Chondrocyte (in vitro differentiated cells): ENCODE measurements at places on chromosomes 13 and 19. TPM values are rescaled to one million over a fixed set of nuclear protein-coding genes. Genes with fewer than 3 reads are reported as not detected.

GRCh38 chr19:37966211-37966661 lies 59.2 kb downstream of the SIPA1L3 start:
- DNase-seq, result peak; percentile 75

- DNase-seq, result no peak
Observed at GRCh38 chr13:113792236-113792770, 33.3 kb downstream of the TMEM255B start.

GRCh38 chr19:18865106-18865972 lies 30.6 kb downstream of the CERS1 start:
- no peak for DNase-seq

DNA sequence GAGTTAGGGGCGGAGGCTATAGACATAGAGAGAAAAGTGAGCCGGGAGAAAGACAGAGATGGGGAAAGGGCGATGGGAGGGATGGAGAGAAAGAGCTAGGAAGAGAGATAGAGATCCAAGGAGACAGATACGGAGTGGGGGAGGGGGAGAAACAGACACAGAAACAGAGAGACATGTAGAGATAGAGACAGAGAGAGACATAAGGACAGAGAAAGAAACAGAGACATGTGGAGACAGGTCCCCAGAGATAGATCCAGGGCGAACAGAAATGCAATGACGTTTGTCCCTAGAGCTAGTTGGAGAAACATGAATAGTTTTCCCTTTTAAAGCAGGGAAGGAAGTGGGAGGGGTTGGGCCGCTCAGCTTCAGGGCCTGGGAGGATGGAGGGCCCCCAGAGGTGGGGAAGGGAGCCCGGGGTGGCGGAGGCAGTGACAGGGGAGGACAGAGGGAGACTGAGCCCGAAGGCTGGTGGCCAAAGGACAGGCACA lies 4.6 kb downstream of the PPP1R14A start:
- DNase-seq, result no peak

DNA sequence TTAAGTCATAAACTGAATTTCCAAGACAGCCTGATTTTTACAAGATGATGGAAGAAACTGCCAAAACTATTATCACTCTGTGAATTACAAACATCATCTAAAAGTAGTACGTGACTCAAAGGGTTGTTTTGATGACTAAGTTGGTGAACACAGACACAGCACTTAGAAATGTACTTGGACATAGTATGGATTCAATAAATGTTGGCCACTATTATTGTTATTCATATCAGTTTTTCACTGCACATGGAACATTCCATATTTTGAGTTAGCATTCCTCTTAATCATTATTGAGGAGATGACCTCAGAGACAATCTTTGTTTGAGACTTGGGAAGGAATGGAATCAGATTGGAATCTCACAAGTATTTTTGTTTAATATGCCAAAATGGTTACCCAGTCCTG lies 172.9 kb downstream of the OXGR1 start:
- no peak for DNase-seq

- no peak for DNase-seq
Observed at GRCh38 chr13:52070929-52071523, 46.5 kb downstream of the UTP14C start.

GRCh38 chr13:86681223-86681622 lies 882.0 kb upstream of the SLITRK6 start:
- no peak for DNase-seq

DNA sequence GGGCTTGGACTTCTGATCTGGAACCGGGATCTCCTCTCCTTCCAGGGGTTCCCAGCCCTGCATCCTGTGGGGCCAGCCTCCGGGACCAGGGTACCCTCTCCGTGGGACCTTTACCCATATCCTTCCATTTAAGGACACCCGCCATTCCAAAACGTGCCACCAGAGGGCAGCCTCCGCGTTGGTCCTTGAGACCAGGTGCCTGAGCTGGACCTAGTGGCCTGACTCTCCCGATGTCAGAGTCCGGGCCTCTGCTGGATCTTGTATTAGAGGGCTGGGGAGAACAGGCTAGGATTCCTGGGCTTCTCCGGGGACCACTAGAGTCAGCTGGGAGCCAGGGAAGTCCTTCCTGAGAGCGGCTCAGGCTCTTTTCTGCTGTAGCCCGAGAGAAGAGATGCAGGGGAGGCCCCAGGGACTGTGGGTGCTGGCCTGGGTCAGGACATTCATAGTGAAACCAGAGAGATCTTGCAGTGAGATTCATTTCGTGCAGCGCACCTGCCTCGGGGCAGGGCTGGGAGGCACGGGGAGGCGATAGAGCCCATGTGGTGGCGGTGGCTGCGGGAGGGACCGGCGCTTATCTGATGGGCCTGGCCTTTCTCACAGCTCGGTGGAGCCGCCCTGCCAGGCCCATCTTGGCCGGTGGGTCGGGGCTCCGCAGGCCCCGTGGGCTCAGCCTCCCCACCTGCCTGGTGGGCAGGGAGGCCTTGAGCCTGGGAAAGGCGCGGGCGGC lies 9.8 kb upstream of the SLC7A10 start:
- DNase-seq, result no peak

DNA sequence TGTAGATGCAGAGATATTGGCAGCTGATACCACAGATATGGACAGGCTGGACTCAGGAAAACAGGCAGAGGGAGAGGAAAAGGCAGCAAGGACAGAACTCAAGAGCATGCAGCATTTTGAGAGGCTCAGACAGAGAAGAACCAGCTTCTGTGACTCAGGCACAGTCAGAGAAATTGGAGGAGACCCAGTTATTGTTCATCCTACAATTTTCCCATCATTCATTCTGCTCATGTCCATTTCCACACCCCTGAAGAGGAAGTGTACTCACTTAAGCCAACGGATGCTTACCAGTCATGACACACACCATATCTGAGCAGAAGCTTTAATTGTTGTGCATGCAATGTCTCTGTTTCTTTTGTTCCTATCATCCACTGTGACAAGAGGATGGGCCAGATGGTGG lies 359.8 kb upstream of the HTR2A start:
- DNase-seq, result no peak

DNA sequence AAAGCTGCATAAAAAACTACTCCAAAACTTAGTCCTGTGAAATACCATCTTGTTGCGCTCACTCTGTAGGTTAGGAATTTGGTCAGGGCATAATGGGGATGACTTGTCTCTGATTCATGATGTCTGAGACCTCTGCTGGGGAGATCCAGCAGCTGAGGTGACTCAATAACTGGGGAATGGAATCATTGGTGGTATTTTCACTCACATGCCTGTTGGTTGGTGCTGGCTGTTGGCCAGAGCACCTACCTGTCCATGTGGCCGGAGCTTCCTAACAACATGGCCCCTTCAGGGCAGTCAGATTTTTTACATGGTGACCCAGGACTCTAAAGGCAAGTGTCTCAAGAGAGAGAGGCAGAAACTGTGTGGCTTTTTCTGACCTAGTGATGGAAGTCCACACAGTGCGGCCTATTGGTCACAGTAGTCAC lies 7.4 kb upstream of the ESD start:
- no peak for DNase-seq

DNA sequence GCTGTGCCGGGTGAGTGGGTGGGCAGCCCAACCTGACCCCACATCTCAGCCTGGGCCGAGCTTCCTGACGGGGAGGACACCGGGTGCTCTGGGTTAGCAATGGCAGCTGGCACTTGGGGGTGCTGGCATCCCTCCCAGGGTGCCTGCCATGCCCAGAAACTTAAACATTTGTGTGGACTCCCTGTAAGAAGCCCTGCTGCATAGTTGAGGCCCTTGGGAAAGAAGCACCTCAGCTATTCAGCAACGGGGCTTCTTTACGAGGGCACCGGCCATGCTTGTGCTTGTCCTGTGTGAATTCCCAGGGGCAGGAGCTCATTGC lies 33.8 kb upstream of the MEDAG start:
- DNase-seq, result no peak

GRCh38 chr13:102452836-102453235 lies 51.0 kb upstream of the FGF14 start:
- no peak for DNase-seq

GRCh38 chr13:56563663-56564062 lies 577.1 kb upstream of the PRR20A start:
- DNase-seq, result no peak

GRCh38 chr19:32570081-32570785 lies 10.8 kb upstream of the PDCD5 start:
- DNase-seq, result no peak

DNA sequence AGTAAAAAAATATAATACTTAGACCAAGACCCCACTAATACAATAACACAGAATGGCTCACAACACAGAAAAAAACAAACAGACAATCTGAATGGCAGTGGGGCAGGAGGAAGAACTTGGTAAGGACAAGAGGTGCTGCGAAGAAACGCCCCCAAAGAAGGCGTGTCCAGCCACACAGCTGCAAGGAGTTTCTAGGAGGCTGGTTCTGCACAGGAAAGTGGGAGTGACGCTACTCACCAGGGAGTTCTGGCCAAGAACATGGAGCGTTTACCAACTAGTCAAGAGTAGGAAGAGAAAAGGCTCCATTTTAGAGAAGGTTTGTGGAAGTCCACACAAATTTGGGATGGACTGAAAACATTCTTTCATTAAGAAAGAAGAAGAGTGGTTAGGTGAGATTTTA lies 95.3 kb upstream of the SLC15A1 start:
- no peak for DNase-seq

GRCh38 chr13:33446821-33447725 lies 161.5 kb upstream of the STARD13 start:
- no peak for DNase-seq

- DNase-seq, result no peak
Observed at GRCh38 chr13:97141564-97142005, 80.5 kb upstream of the MBNL2 start.

DNA sequence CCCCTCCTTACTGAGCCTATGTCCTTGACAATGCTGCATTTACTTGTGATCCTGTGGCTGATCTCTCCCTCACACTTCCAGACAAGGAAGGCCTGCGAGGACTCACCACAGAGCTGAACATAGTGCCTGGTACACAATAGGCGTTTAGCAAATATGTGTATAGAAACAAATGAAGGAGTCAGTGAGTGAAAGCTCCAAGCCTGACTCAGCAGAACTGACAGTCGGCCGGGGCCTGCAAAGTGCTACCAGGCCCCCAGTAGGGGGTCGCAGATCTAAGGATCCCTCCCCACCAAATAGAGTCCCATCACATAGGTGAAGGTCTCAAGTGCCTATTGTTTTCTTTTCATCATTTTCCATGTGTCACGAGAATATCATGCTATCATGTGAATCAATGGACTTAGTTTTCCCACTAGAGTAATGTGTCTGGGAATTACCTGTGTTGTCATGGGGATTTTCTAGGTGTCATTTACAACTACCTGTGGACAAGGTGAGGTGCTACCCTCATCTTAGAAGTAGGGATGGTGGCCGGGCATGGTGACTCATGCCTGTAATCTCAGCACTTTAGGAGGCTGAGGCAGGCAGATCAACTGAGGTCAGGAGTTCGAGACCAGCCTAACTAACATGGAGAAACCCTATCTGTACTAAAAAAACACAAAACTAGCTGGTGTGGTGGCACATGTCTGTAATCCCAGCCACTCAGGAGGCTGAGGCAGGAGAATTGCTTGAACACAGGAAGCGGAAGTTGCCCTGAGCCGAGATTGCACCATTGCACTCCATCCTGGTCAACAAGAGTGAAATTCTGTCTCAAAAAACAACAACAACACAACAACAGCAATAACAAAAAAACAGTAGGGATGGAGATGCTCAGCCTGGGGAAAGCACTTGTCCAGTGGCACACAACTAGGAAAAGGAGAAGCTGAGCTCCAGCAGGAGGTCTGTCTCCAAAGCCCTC lies 50.3 kb upstream of the CYP2A7 start:
- DNase-seq, result no peak

GRCh38 chr13:45327253-45327955 lies 13.6 kb downstream of the TPT1 start:
- no peak for DNase-seq

- no peak for DNase-seq
Observed at GRCh38 chr13:26707122-26708006, 53.2 kb downstream of the GPR12 start.

- DNase-seq, result no peak
Observed at GRCh38 chr19:3404324-3405260, 38.2 kb downstream of the NFIC start.

GRCh38 chr19:13012690-13013608 lies 17.7 kb downstream of the NFIX start:
- DNase-seq, result no peak

Gene ZSCAN1
- total RNA-seq, result 0.37 to 1.3 TPM in 2 of 3 replicates, not detected in the other
